ENCODE measurements at places on chromosomes 5 and 9.

GRCh38 chr5:168649306-168649705 is 70.1 kb upstream of the PANK3 start:
- peak; percentile 12 for DNase-seq

- no peak for DNase-seq
Observed at GRCh38 chr5:90528601-90529193, 687 bp downstream of the LYSMD3 start.

DNA sequence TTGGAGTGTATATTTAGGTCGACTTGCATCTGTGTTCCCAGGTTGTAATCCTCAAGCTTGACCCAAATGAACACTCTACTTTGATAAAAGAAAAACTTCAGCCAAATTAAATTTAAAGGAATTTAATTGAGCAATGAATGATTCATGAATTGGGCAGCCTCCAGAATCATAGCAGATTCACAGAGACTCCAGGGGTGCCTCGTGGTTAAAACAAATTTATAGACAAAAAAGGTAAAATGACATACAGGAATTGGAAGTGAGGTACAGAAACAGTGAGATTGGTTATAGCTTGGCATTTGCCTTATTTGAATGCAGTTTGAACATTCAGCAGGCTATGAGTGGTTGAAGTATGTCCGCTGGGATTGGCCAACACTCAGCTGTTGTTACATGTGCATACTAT is 21.6 kb upstream of the SPATA31D4 start:
- DNase-seq, result no peak

- DNase-seq, result no peak
Observed at GRCh38 chr5:160602744-160603143, 181.1 kb downstream of the PTTG1 start.

GRCh38 chr9:4238522-4238921 is 61.3 kb downstream of the GLIS3 start:
- DNase-seq, result no peak

DNA sequence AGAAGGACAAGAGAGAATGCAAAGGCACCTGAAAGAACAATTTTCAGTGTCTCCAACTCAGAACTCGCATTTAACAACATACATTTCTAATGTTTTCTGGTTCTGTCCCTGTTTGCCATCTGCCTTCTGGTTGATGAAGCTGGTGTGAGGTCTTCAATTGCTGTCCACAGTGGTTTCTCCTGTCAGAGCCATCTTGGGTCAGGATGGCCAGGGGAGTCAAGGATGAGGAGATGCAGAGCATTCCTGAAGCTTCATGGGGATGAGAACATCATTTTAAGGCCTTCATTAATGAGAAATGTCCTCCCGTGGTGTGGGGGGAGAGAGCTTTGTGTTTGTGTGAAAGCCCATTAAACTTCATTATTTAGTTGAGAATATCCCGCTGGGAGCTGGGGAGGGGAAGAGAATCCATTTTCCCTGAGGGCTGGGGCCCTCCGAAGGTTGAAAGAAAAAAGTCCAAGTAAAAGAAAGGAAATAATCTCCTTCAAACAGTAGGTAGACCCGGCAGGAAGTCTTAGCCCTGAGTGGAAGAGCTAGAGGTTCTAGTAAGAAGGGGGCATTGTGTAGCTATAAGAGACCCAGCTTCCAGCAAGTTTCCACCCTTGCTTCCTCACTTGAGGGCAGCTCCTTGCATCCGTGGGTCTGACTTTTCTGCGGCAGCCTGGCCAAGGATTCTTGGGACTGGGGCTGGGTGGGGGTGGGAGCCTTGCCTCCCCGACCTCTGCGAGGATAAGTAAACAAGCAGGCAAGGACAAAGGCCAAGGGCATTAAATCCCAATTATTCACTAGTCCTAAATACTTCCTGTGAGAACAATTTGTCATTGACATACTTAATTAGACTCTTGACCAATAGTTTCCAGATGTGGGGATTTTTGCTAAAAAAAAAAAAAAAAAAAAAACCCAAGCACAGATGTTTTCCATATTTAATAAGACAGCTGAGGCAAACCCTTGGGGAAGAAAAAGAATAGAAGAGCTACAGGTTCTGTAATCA is 119.2 kb downstream of the MSX2 start:
- no peak for DNase-seq
